ENCODE measurements at places on chromosomes 13 and 19.

DNA sequence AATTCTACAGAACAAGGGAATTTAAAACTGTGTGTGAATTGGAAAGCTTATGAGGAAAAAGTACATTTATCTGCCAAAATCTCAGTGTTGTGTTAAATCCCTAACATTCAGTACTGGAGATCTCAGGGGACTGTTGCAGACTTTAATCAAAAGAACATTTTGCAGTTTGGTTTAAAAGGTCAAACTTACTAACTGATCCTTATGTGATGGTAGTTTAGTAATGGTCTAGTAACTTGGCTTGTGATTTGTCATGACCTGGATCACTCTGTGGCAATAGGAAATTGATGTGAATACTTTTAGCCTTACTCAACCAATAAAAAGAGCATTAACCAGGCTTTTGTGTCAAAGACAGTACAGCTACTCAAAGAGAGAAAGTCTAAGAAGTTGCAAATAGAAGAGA, 862.1 kb upstream of the MIR17HG start:
- DNase-seq: peak; percentile 5

DNA sequence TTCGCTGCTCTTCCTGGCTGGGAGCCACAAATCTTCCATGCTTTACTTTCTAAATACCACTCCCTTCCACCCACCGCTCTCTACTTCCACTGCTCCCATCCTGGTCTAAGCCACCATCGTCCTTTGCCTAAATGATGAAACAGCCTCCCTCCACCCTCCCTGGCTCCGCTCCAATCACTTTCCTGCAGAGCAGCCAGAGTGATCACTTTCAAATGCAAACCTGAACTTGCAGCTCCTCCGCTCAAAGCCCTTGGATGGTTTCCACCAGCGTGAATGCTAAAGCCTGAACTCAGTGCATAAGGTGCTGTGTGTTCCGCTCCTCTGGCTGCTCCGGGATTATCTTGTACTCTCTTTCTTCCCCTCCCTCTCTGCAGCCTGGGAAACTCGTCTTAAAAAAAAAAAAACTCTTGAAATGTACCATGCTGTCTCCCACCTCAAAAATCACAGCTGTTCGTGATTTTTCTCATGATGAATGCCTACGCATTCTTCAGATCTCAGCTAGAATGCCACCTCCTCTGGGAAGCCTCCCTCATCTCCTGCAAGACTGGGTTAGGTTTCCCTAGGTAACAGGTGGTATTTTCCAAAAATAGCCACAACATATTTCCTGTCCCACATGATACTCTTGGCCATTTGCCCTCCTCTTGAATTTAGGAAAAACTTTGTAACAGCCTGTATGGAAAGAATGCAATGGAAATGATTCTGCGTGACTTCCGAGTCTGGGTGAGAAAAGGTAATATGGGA, 3.7 kb upstream of the SIN3B start:
- peak; percentile 89 for DNase-seq

DNA sequence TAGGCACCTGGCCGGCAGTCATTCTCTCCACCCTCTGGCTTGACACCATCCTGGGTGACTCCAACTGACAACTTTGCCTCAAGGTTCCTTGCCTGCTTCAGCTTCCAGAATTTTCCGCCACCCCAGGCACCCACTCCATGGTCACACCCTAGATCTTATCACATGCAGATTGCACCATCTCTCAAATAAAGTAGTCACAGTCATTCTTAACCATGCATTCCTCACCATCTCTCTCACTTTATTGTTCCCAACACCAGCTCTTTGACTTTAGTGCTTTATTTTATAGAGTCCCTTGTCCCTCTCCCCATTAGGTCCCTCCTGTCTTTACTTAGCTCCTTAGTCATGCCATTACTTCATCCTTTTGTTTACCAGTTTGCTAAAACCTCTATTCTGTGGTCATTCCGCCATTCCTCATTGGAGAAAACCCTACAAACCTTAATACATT, 351.7 kb downstream of the SPRY2 start:
- DNase-seq: no peak

GRCh38 chr13:80871481-80871880, 530.6 kb upstream of the SPRY2 start:
- no peak for DNase-seq
